ENCODE measurements at places on chromosomes 11 and 22. TPM values are rescaled to one million over a fixed set of nuclear protein-coding genes. Genes with fewer than 3 reads are reported as not detected.

DNA sequence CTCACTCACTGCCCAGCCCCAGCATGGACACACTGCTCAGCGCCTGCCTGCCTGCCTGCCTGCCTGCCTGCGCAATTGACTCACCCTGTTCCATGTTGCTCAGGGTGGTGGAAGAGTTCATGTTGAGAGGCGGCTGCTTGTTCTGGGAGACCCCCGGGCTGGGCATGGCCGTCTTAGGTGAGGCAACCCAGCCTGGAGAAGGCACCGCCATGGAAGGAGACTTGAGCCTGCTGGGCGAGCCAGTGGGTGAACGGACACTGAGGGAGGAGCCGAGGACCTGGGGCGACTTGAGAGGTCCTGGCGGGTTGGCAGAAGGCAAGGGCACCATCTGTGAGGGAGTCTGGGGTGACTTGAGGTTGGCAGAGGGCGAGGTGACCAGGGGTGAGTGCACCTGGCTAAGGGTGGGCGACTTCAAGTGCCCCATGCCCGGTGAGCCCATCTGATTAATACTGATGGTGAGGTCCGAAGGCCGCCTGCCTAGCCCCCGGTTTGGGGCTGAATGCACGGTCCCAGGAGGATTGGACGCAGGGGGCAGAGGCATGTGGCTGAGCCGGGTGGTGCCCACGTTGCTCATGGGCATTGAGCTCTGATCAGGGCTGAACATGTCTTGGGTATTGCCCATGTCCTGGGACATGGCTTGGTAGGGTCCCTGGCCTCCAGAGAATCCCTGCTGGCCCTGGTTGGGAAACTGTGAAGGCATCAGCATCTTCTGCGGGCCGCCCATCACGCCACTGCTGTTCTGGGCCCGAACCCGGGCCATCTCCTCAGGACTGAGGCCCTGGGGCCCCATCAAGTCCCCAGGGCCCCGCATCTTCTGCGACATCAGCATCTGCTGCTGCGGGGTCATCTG is 17.1 kb downstream of the CXCR5 start:
- DNase-seq = no peak
- peak overlapping the region; percentile 45 for H3K27ac ChIP-seq
- peaks cover 4% of the 10 kb centered on the region for H3K4me1 ChIP-seq
- no peak overlapping the region for H3K4me3 ChIP-seq
- H3K27me3 ChIP-seq = no peaks in the 10 kb centered on the region
- no peaks in the 10 kb centered on the region for H3K36me3 ChIP-seq

Gene RASL10A
- polyA plus RNA-seq = not detected

- H3K27ac ChIP-seq = no peak overlapping the region
- no peak overlapping the region for H3K4me3 ChIP-seq
- H3K36me3 ChIP-seq = no peaks in the 10 kb centered on the region
- no peak for DNase-seq
Measured at GRCh38 chr11:59708537-59708936, 5.1 kb downstream of the OR10V1 start.

Gene LRRC56
- polyA plus RNA-seq = 0.89 TPM

GRCh38 chr11:111735262-111736116 is 30.7 kb downstream of the PPP2R1B start:
- H3K4me1 ChIP-seq = no peaks in the 10 kb centered on the region
- no peak overlapping the region for H3K27ac ChIP-seq
- H3K4me3 ChIP-seq = no peak overlapping the region

DNA sequence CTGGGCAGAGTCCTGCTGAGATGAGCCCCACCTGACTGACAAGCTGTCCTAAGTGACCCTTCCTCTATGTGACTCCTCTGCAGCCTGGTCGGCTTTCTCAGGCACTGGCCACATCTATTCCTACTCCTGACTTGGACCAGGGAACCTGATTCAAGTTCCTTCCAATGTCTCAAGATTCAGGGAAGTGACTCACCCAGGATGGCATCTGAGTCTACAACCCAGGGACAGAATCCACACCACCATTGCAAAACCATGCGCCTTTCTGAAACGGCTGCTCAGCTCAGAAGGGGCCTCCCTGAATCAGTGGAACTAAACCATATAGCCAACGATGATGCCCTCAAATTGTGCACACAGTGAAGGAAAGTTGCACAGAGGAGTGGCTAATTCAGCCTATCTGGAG is 63.9 kb upstream of the CSNK2A3 start:
- DNase-seq = no peak
- H3K4me1 ChIP-seq = peaks cover 5% of the 10 kb centered on the region
- H3K27me3 ChIP-seq = peaks cover 5% of the 10 kb centered on the region
- no peak overlapping the region for H3K27ac ChIP-seq

DNA sequence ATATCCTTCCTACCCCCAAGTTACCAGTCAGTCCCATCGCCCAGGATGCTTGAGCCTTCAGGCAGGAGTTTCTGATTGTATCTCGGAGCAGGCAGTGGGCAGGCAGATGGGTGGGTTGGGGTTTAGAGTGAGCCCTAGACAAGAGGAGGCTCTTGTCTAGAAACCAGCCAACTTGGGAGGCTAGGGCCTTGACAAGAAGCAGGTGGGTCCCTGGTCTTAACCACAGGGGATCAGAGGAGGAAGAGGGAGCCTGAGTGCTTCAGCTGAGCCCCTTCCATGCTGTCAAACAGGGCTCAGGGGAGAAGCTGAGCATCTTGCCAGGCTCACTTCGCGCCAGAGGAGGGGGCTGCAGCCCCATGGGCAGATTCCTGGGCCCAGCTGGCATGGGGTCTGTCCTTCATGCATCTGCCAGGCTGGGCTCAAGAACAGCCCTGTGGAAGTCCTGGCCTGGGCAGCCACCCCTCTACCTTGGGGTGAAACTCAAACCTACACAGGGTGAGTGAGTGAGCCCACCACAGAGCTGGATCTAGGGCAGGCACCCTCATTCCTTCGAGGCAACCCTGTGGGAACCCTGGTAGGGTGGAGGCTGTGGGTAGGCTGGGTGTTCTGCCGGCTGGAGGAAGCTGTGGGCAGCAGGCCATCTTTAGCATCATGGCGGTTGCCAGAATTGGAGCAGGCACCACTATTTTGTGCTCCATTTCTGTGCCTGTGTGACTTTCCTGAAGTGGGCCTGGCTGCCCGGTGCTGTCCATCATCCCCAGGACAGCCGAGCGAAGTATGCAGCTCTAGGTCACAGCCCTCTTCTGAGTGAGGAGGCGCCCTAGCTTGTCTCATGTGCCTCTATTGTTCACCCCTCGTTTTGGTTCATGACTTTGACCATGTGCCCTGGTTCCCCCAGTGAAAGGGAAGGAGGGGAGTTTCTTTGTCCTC is 108.1 kb downstream of the MORC2 start:
- H3K4me1 ChIP-seq = no peaks in the 10 kb centered on the region
- DNase-seq = no peak
- no peaks in the 10 kb centered on the region for H3K36me3 ChIP-seq
- no peak overlapping the region for H3K27ac ChIP-seq
- H3K4me3 ChIP-seq = no peak overlapping the region
- peaks cover 2% of the 10 kb centered on the region for H3K27me3 ChIP-seq

- H3K4me1 ChIP-seq = no peaks in the 10 kb centered on the region
- peaks cover 2% of the 10 kb centered on the region for H3K27me3 ChIP-seq
- H3K4me3 ChIP-seq = no peak overlapping the region
- DNase-seq = no peak
- H3K36me3 ChIP-seq = no peaks in the 10 kb centered on the region
Measured at GRCh38 chr11:79193663-79194310, 247.0 kb downstream of the TENM4 start.

Gene CARD10
- polyA plus RNA-seq = 0.36 TPM

DNA sequence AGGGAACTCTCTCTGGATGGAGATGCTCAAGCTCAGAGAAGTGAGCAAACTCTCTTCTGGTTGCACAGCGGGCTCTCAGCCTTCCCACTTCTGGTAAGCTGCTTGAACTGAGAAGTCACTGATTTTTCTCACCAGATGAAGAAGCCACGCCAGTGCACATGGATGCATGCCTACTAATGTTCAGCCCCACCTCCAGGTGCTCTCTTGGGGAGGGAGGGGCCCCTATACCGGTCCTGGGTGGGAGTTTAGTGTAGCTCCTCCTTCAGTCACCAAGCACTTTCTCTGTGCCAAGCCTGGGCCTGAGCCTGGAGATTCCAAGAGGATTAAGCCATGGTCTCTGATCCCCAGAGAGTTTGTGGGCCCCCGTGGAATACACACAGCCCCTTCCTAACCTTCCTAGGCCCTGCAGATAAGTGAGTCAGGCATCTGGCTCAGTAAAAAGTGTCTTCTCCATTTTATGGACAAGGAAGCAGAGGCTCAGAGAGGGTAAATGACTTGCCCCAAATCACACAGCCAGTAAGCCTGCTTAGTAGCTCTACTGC is 142.2 kb downstream of the ST3GAL4 start:
- peaks cover 5% of the 10 kb centered on the region for H3K27me3 ChIP-seq
- no peak overlapping the region for H3K27ac ChIP-seq
- no peaks in the 10 kb centered on the region for H3K4me1 ChIP-seq
- H3K36me3 ChIP-seq = no peaks in the 10 kb centered on the region

DNA sequence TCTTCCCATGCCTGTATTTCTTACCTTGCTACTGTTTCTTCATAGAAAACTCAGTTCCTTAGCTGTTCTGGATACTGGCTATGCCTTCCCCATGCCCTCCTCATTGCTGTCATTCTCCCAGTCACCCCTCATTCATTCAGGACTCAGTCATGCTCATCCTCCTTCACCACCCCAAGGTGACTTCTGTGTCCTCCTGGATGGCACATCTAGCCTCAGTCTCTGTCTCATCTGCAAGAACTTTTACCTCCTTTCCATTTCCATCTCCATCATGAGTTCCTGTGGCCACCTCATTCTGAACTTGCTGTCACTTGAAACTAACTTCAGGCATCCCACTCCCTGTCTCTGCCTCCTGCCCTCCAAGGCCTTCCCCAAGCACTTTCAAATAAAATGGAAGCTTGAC is 42.3 kb downstream of the PANX1 start:
- peaks cover 37% of the 10 kb centered on the region for H3K4me1 ChIP-seq

Data from immature natural killer cell (primary cell).